Right ventricle myocardium superior (tissue), 1 donor: ENCODE measurements at places on chromosomes 1 and 21. TPM values are rescaled to one million over a fixed set of nuclear protein-coding genes. Genes with fewer than 3 reads are reported as not detected.

Gene CA14
- 14.0 TPM for total RNA-seq

Gene TMIGD3
- total RNA-seq: 0.89 TPM

Gene PLEKHA6
- 20.0 TPM for total RNA-seq

Gene FCRL1
- not detected for total RNA-seq

Gene HEYL
- 16.9 TPM for total RNA-seq

Gene OR2T35
- total RNA-seq: not detected

Gene SEMA4A
- total RNA-seq: 1.4 TPM

Gene RABGAP1L
- 53.6 TPM for total RNA-seq

Gene PDPN
- total RNA-seq: 20.3 TPM

Gene MNDA
- 2.9 TPM for total RNA-seq

Gene CROCC
- total RNA-seq: 6.9 TPM

Gene CFHR1
- total RNA-seq: not detected

Gene OLFML2B
- 2.2 TPM for total RNA-seq

Gene AKR7A3
- not detected for total RNA-seq

Gene OR2T11
- total RNA-seq: not detected

Gene CELA3A
- not detected for total RNA-seq

Gene MEX3A
- total RNA-seq: 0.16 TPM

Gene S1PR1
- 50.9 TPM for total RNA-seq

Gene FAM163A
- total RNA-seq: 0.22 TPM

Gene CD5L
- 4.9 TPM for total RNA-seq
